ENCODE measurements at places on chromosomes 5 and 9.

DNA sequence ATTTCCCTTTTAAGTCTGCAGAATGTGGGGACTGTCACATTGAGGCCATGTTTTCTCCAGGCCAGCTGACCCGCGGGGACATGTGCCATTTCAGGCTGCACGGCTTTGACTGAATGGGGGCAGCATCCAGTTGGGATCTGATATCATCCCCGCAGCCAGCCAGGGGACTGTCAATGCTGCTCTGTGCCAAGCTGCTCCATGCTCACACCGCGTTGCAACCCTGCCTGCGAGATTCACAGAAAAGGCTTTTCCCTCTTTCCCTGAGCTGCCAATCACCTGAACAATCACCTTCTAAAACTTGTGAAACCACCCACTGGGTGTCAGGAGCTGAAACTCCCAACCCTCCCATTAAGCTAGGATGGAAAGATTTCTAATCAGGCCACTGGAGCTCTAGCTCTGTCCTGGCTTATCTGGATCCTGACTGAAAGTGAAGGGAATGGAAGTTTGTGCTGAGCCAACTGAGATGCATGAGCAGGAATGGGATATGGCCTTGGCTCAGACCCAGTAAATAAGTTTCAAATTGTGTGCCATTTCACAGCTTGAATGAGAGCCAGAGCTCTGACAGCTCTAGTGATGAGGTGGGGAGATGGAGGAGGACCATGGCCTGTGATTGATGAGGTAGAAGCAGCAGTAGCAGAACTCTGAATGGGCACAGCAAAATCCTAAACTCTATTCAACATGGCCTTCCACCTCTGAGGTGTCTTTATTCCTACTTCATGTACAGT lies 34.5 kb upstream of the ZNF366 start:
- DNase-seq = no peak

DNA sequence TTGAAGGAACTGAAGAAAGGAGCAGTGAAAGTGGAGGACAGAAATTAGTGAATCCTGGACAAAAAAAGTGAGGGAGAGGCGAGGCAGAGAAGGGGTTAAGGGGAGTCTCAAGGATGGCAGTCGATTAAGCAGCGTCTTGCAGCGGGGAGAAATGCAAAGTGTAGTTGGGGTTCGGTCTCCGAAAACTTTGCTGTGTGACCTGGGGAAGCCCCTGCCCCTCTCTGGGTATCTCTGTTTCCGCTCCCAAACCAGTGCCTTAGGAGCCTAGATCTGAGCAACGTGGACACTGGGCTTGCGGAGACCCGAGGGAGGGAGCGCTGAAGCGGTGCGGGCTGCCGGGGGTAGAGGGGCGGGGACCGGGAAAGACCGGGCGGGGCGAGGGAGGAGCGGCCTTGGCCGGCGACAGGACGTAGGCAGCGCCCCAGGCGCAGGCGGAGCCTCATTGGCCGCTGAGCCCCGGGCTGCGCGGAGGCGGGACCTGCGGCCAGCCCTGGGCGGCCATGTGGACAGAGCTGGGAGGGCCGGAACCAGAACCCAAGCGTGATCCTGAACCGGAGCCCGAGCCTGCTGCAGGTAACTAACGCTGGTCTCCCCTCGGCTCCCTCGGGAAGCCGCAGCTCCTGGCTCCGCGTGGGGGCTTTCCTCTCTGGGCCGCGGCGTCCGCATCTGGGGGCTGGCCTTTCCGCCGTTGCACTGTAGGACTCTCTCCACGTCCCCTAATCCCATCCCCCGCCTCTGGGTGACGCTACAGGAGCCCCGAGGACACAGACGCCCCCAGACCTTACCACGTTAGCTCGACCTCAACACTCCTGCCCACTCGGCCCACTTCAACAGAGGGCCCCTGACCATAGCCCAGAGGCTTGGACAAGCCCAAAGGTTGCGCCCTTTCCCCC lies at the start of gene ALDH1B1:
Gene ALDH1B1, plus strand, starts transcription at position 468 of the 893 bp plus-strand sequence. CDS start 3,047 bp downstream, outside the sequence.
- peak; percentile 71 for DNase-seq

DNA sequence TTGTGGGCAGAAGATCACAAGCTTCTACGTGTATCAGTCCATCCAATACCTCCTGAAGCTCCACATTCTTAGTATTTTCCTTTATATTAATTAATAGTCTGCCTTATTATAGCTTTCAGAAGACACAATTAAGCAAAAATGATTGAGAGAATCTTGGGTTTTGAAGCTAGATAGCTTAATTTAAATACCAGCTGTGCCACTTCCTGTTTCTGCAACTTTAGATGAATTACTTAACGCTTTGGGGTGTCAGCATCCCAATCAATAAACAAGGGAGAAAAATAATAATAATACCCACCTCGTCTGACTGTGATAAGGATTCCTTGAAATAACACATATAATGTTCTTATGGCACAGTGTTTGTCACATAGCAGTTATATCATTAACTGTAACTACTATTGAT lies 44.7 kb upstream of the HTR4 start:
- DNase-seq = no peak

- no peak for DNase-seq
Observed at GRCh38 chr9:72947984-72948465, 4.8 kb downstream of the ALDH1A1 start.

- DNase-seq = no peak
Observed at GRCh38 chr5:57529864-57530263, 47.3 kb upstream of the ACTBL2 start.

GRCh38 chr5:126831156-126831555 lies 54.2 kb downstream of the LMNB1 start:
- DNase-seq = no peak

- no peak for DNase-seq
Observed at GRCh38 chr5:133790898-133791297, 177.5 kb downstream of the C5orf15 start.

GRCh38 chr5:10376544-10376943 lies 23.0 kb downstream of the MARCHF6 start:
- DNase-seq = no peak

DNA sequence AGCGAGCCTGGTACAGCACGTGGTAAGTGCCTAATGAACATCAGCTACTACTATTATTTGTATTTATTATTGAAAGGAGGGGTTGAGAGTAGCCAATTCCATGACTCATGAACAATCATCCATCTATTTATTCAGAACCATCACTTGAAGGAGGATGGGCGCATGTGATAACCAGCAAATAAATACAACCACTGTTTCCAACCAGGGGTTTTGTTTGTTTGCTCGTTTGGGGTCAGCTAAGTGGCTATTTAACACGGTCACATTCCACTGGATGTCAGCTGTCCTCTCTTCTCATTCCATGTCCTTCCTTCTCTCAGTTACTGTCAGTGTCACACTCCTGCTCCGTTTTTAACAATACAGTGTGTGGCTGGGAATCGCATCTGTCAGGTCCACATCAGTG lies 8.6 kb downstream of the RAPGEF1 start:
- no peak for DNase-seq

GRCh38 chr9:32395510-32396216 lies 11.2 kb downstream of the ACO1 start:
- DNase-seq = no peak

DNA sequence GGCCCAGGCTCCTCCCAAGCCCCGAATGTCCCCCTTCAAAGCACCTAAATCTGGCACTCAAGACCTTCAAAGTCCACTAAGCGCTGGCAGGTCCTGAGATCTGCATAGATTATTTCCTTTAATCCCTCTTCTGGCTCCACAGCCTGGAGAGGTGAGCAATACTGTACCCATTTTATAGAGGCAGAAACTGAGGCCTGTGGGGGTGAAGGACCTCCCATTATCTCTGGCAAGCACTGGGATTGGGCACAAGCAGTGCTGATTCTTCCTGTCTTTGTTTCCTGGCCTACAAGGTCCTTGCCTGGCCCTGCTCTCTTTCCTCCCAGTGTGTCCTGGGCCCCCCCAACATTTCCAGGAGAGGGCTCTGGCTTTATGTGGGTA lies 252.3 kb downstream of the PBX3 start:
- DNase-seq = no peak

GRCh38 chr5:35066260-35066795 lies 18.6 kb upstream of the AGXT2 start:
- no peak for DNase-seq

- no peak for DNase-seq
Observed at GRCh38 chr5:151155775-151156506, 1.6 kb downstream of the ANXA6 start.

- no peak for DNase-seq
Observed at GRCh38 chr5:173010021-173010420, 26.4 kb downstream of the ATP6V0E1 start.

- no peak for DNase-seq
Observed at GRCh38 chr5:14147210-14147609, 4.1 kb downstream of the TRIO start.

DNA sequence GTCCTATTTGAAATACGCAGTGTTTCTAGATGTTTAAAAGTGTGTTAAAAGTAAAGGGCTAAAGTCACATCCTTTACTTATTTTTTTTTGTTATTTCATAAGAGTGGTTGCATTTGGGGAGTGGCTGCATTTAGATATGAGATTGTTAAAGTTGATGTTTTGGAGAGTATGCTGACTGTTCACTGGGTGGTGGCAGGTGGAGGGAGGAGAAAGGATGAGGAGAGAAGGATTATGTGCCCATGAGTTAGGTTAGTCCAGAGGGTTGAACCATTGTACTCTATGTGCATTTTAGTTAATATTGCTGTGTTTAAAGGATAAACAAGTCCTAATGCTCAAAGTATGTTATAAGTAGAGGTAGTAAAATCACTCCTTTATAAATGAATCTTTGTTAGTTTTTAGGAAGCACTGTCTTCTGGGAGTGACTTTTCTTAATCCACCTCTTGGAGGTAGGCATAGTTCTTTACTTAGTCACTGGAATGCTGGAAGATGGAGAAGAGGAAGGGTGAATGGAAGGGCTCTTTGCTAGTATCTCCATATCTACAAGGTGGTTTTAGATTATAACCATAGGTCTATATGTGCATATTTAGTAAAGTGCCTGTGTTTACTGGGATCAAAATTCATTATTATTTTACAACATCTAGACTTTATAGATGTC lies 332.3 kb downstream of the NPR3 start:
- DNase-seq = no peak

DNA sequence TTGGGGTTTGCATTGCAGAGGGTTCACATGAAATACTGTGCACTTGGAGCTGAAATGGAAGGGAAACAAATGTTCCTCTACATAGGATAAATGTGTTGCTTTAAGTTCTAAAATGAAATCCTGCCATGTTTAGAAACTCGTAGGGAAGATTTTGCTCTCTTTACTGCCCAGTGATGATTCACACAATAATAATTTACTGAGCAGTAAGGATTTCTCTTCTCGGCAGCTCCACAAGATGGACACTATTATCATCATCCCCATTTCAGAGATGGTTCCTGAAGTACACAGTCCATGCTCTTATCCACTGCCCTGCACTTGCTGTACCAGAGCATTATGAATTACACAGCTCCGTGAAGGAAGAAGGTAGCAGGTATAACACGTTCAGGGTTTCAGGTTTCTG lies 4.1 kb downstream of the HACD4 start:
- no peak for DNase-seq

GRCh38 chr5:1943481-1943880 lies 60.8 kb upstream of the IRX4 start:
- no peak for DNase-seq

- DNase-seq = no peak
Observed at GRCh38 chr5:172412724-172413286, 41.5 kb downstream of the SH3PXD2B start.

DNA sequence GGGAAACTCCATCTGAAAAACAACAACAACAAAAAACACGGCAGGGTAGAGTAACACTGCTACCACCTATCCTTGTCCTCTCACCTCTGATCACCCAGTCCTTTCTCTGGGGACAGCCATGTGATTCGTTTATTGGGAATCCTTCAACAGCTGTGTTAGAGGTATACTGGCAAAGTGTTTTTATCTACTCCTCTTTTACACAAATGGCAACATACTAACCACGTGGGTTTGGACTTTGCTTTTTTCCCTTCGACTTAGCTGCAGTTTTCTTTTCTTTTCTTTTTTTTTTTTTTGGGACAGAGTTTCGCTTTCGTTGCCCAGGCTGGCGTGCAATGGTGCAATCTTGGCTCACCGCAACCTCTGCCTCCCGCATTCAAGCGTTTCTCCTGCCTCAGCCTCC lies 11.2 kb upstream of the SET start:
- no peak for DNase-seq
